HT1080 (cell line): ENCODE measurements at places on chromosomes 11 and 22. TPM values are rescaled to one million over a fixed set of nuclear protein-coding genes. Genes with fewer than 3 reads are reported as not detected.

SYT13 gene
- 0.03 and 0.63 TPM in 2 replicates for total RNA-seq

CAPN5 gene
- total RNA-seq: 9.8 and 12.9 TPM in 2 replicates

ACRV1 gene
- total RNA-seq: 0.10 TPM in 1 of 2 replicates, not detected in the other

C11orf65 gene
- not detected in 2 replicates for total RNA-seq

PLA2G6 gene
- total RNA-seq: 2.9 and 3.3 TPM in 2 replicates
